Kidney tubule cell (primary cell): ENCODE measurements at places on chromosomes 11 and 22.

- DNase-seq, result no peak
Observed at GRCh38 chr11:44992181-44992582, 41.5 kb upstream of the TP53I11 start.

- DNase-seq, result no peak
Observed at GRCh38 chr11:45934580-45935318, 12.3 kb downstream of the LARGE2 start.

DNA sequence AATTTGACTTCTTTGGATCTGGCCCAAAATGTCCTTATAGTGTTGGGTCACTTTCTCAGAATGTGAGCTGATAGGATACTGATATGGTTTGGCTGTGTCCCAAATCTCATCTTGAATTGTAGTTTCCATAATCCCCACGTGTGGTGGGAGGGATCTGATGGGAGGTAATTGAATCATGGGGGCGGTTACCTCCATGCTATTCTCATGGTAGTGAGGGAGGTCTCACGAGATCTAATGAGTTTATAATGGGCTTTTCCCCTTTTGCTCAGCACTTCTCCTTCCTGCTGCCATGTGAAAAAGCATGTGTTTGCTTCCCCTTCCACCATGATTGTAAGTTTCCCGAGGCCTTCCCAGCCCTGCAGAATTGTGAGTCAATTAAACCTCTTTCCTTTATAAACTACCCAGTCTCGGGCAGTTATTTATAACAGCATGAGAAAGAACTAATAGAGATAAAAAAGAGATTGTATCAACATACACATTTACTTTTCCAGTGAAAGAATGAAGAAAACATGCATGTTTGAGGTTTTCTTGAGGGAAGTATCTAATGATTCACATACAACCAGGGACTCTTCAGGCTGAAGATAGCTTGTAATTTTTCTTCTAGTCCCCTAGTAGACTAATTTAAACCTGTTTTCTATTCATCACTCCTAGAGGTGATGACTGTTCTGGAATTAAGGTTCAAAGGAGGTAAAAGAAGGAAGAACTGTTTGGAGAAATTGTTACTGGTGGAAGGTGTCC is 17.3 kb upstream of the CSTF3 start:
- no peak for DNase-seq

DNA sequence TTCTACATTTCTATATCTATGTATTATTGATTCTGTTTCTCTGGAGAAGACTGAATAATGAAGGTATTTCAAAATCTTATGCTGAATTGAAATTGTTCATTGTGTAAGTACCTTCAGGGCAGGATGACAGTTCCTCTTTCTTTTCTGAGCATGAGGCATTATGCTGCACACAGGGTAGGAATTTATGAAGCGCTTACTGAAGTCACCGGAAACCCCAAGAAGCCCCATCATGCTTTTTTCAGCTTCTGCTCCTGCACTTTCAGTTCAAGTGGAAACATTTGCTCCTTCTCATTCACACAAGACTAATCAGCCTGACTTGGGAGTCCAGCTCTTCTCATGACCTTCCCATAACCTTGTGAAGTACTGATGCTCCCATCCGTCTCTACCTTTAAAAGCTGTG is 314.7 kb upstream of the SORL1-AS1 start:
- no peak for DNase-seq

DNA sequence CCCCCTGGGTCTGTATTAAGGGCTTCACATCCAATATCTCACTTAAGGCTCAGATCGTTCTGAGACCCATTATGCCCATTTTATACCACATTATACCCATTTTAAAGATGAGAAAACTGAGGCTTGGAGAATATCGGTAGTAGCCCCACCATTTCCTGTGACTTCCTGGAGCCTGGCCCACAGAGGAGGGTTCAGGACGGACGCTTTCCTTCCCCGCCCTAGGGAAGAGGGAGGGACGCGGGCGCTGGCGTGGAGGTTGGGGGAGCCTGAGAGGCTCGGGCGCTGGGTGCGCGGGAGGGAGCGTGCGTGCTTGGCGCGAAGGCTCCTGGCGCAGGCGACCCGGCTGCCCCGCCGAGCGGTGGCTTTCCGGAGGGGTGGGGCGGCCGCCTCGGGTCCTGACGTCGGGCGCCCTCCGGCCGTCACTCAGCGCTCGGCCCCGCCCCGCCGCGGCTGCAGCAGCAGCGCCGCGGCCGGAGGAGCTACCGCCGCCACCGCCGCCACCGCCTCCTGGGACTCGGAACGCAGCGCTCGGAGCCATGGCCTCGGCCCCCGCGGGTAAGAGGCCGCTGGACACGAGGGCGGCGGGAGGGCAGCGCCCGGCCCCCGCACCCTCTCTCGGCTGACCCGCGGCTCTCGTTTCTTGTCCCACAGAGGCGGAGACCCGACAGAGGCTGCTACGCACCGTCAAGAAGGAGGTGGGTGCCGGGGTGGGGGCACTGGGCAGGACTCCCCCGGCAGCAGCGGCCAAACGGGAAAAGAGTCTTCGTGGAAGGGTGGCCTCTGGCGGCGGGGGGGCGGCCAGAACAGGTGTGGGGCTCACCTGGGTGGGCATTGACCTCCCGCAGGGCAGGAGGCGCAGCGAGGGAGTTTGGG is at the start of gene SGSM1:
SGSM1 (plus strand) TSS at position 422 of the 873 bp plus-strand sequence; CDS start at position 537, 115 bp downstream.
- peak; percentile 74 for DNase-seq
